NCI-H1436 treated with DMSO at 0.1 percent for 48 hours (cell line): ENCODE measurements at places on chromosomes 6 and 20.

GRCh38 chr6:4324746-4325145 is 189.4 kb upstream of the ECI2 start:
- no peak for DNase-seq

DNA sequence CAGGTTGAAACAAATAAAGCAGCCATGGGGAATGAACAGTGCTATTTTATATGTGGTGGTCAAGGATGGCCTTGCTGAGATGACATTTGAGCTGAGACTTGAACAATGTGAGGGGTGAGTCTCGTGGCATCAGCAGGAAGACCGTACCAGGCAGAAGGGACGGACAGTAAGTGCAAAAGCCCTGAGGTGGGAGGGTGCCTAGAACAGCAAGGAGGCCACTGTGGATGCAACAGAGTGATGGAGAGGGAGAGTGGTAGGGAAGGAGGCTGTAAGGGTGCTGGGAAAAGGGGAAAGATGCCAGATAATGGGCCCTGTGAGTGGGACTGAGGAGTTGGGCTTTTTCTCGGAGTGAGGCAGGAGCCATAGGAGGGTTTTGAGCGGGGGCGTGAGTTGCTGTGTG is 11.5 kb downstream of the KCNB1 start:
- DNase-seq = no peak

DNA sequence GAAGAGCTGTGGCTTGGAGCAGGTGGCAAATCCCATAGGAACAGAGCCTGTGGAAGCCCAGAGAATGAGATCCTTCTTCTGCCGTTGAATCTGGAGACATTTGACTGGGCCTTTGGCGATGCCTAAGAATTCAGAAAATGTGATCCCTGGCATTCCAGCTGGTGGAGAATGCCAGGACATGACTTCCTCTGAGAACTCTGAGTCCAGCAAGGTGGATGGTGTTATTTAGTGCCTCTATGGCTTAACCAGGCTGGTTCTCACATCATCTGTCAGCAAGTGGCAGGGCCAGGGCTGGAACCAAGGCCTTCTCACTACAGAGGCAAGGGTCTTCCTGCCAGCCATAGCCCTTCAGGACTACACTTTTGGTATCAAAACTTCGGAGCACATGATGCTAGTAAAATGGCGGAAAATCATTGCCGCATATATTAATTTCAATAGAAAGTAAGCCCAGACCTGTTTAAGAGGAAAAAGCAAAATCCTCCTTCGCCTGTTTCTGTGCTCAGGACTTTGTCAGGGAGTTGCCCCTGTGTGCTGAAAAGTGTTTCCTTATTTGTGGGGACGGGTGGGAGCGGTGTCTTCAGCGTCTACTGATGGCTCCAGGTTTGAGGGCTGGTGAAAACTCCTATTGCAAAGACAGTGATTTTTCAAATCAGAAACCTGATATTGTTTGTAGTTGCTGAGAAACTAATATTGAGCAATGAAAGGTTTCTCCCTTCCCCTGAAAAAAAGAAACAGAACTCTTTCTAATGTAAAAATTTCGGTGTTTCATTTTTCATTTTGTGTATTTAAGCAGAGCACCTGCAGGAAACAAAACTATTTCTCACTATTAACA is 23.9 kb downstream of the DUSP22 start:
- DNase-seq = no peak

GRCh38 chr6:99471638-99472037 is 43.6 kb downstream of the USP45 start:
- no peak for DNase-seq

- DNase-seq = no peak
Observed at GRCh38 chr20:48828734-48829460, 1.1 kb upstream of the PREX1 start.

DNA sequence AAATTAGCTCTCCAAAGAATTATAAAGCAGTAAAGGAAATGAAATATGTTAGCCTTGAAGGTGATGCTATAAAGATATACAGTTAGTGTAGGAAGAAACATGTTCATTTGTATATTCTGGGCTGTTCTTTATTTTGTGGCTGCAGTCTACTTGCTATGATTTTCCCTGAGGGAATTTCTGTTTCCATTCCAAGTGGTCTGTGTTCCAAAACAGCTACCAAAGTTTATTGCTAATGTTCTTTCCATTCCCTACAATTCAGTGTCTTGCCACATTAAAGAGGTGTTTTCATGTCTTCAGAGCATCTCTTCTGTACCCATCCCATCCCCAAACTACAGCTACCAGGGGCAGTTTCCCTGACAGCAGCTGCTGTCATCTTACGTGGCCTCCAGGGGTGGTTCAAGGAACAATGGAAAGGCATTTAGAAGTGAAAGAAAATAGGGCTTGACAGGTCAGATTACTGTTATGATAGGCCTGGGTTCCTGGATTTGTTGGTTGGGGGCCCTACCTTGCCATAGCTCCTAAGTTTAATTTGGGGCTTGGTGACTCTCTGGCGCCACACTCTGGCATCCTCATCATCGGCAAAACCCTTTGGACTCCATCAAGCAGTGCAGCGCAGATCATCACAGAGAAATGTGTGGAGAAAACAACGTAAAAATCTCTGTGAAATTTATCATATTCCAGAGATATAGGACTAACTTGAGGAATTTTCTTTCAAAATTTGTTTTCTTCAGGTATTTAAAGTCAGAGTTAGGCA is 33.8 kb upstream of the AIG1 start:
- DNase-seq = no peak

DNA sequence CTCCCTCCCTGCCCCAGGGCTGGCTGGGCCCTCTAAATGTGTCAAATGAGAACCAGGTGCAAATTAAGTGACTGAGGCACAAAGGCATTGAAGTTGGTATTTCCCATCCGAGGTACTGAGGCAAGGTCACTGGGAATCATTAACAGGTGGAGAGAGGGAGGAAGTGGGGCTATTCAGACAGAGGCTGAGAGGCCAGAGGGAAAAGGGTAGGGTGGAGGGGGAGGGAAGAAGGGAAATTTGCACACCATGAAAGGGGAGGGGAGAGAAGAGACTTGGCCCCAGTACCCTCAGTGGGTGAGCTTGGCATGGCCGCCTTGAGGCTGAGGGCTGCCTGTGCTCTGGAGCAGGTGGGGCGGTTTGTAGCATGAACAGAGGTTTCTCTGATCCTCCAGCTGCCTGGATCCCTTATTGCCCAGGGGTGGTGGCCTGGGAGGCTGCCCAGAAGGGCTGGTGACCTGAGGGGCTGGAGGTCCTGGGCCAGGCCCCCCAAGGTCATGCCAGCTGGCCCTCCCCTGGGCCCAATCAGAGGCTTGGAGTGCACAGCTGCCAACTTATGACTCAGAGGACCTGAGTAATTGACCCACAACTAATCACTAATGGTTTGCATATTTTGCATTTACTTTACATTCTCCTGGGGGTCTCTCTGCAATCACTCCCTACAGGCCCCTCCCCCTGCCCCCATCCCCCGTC is 40.3 kb upstream of the ZFAND3 start:
- DNase-seq = no peak

- no peak for DNase-seq
Observed at GRCh38 chr6:142356201-142356883, 54.5 kb downstream of the ADGRG6 start.

GRCh38 chr6:167103041-167103891 is 19.6 kb upstream of the CCR6 start:
- no peak for DNase-seq

DNA sequence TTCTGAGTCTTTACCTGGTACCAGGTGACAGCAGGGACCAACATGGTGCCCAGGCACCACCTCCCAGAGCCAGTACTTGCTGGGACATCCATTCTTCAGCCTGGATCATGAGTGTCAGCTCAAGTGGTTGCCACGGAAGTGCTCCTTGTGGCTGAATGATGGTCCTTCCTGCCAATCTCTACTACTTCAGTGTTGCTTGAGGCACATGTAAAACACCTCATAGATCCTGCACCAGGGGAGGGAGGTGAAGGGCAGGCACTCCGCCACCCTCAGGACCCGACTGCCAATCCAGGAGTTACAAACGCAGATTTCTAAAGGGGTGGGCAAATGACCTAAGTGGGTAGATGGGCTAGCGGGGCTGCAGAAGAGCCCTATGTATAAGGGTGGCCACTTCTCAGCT is 226.0 kb downstream of the PREX1 start:
- no peak for DNase-seq

GRCh38 chr20:35226884-35227681 is 593 bp downstream of the MMP24 start:
- no peak for DNase-seq

- no peak for DNase-seq
Observed at GRCh38 chr6:19757036-19757435, 80.1 kb upstream of the ID4 start.

DNA sequence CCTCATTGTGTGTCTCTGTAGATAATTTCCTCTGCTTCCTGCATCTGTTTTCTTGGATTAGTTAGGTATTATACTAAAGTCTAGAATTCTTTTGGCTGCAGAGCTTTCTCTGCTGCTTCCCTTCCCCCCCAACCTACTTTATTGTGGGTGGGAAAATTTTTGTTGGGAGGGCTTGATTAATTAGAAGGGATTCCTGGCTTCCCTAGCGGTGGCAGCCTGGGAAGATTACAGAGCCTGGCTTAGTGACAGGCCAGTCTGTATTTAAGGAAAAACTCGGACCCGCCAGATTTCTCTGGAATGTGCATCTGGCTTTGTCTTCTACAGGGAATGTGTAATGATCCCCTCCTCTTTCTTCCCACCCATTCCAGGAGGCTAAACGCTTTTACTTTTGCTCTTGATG is 31.2 kb downstream of the SLX4IP start:
- no peak for DNase-seq

GRCh38 chr6:53546281-53546680 is 1.4 kb upstream of the GCLC start:
- DNase-seq = no peak

DNA sequence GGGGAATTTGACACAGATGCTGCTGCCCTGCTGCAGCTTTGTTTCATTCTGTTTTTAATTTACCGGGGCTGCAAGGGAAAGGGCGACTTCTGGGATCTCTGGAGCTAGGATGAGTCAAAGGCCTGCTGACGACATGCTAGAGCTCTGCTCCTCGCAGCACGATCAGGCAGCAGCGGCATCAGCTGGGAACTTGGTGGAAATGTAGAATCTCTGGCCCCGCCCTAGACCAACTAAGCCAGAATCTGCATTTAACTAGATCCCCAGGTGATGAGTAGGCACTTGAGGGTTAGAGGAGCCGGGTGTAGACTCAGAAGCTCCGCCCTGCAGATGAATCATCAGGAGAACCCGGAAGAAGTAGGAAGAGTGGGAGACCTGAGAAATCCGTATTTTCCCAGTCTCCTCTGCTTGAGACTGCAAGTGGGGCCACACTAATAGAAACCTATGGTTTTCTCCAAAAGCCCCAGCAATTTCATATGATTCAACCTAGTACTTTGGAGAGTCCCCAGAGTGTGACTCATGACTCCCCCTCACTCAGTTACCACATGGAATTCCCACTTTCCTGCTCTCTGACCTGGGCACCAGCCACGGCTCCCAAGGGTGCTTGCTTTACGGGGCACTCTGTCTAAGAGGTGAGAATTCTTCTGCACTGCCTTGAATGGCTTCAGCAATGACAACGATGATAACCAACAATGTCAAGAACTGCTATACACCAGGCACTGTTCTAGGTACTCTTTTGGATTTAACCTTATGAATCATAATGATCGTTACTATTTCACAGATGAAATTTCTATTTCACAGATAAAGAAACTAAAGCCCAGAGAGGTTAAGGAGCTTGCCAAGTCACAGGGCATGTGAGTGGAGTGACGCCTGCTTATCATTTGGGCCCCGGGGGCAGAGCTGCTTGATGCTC is 18.1 kb downstream of the TUBB2B start:
- DNase-seq = peak; percentile 89

- no peak for DNase-seq
Observed at GRCh38 chr6:36128073-36128472, 2.2 kb upstream of the MAPK13 start.

GRCh38 chr6:137724495-137725211 is 142.4 kb upstream of the TNFAIP3 start:
- no peak for DNase-seq

DNA sequence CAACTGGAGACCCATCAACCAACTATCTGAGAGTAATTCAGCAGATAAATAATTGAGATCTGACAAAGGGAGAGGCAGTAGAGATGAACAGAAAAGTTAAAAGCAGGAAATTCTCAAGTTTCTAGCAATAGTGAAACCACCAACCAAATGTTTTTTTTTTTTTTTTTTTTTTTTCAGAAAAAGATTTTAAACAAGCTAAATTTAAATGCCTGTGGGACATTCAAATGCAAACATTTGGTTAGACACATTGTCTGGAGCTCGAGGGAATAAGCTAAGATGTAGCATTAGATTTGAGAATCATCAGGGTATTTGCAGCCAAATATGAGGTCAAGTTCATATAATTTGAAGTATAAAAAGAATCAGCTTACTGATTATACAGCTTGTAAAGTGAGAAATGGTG is 16.4 kb downstream of the RANBP9 start:
- DNase-seq = no peak

DNA sequence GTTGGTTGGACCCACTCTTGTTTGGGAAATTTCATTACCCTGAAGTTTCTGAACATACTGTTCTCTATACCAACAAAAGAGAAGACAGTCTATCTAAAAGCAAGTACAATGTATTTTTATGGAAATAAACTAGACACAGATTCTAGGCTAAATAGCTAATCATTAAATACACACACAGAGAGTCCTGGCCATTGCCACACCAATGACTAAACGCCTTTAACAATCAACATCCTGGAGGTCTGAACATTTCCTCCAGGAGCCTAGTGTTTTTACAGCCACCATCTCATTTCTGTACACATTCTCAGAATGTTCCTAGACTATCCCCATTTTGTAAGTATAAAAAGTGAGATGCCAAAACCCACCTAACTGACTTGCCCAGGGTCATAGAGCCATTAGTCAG is 141.6 kb upstream of the RREB1 start:
- DNase-seq = no peak

DNA sequence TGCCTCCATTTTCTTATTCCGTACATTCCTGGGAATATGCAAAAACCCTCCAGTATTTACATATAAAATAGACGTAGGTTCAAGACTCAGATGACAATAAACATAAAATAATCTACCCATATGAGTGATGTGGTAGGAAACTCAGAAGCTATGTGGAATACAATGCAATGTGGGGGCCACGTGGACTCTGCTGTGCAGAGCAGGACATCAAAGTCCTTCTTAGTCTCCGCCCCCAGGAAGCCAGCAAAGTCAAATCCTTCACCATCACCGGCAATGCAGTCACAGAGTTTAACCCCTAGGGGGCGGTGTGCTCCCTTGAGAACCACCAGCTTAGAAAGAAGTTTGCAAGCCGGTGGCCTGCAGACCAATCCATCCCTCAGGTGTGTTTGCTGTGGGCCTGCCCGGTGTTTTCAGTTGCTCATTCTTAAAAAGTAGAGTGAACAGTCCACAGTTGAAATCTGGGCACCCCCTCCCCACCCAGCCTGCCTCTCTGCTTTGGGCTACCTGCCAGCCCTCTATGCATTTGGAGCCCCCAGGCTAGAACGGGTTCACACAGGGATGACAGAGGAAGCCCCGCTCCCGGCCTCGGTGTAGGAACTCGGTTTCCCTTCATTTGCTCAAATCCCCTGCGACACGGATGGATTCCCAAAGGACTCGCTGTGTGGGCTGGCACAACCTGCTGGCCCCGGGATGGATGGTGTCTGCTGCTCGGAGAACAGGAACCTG is 59.9 kb downstream of the SULF2 start:
- DNase-seq = no peak

GRCh38 chr20:37346535-37347346 is 801 bp downstream of the SRC start:
- DNase-seq = no peak
